Ureter (tissue), 1 donor: ENCODE measurements at places on chromosomes 1 and 21. TPM values are rescaled to one million over a fixed set of nuclear protein-coding genes. Genes with fewer than 3 reads are reported as not detected.

ATP1A4 gene
- total RNA-seq, result 16.5 TPM

SYT2 gene
- not detected for total RNA-seq

CRNN gene
- total RNA-seq, result not detected

TMCC2 gene
- 0.55 TPM for total RNA-seq

VWA5B1 gene
- total RNA-seq, result 41.9 TPM

PAPPA2 gene
- total RNA-seq, result 0.36 TPM

- no peak for DNase-seq
Observed at GRCh38 chr1:159889821-159890252, 10.1 kb downstream of the CFAP45 start.

GRCh38 chr1:184075055-184076029, 23.8 kb downstream of the TSEN15 start:
- DNase-seq, result no peak

DNA sequence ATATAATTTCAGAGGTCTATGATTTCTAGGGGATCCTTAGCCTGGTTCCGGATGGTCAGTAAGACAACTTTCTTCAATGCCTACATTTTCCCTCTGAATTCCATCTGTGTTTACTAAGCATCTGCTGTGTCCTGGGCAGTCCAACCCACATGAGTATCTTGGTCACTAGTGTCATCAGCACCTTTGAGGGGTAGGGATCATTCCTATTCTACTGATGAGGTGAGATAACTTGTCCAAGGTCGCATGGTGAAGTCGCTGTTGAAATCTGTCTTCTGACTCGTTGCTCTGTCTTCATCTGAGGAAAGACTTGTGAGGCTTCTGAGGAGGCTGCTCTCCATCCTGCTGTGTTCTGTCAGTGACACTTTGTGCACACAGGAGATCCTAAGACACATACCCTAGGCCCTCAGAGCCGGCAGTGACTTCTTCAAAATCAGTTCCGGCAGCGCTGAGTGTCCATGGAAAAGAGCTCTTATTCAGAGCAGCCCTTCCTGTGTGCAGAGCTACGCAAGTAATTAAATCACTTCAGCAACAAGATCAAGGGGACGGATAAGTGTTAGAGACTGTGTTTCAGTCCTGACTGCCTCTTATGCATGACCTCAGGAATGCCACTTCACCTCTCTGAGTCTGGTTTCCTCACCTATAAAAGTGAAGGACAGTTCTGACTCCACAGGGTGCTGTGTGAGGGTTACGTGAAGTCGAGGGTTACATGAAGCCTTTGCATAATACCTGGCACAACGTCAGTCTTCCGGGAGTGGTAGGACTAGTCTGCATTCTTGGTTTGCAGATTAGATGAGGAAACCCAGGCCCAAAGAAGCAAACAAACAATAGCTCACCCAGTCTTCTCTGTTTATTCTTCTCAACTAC, 28.4 kb downstream of the AK2 start:
- DNase-seq, result peak; percentile 67

DNA sequence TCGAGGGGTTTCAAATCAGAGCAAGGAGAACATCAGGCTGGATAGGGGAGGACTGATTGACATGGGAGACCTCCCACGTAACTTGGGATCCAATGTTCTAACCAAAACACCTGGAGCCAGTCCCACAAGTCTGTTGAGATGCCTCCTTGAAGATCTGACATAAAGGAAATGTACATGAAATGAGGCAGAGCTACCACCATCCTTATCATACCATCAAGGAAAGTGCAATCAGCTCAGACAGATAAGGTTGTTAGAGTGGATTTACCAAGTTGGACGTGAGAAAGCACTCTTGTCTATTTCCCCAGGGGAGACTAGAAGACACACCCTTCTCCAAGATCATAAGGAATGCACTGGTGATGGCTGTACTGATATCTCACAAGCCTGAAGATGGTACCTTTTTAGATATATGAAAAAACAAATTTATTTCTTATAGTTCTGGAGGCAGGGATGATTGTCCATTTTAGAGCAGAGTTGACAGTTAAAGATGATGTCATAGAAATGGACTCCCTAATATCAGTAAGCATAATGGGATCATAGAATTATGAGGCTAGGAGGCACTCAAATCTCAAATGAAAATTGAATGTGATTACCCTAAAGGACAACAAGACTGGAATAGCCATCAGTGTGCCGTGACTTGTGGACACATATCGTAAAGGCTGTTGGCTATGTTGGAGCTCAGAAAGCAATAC, 129.1 kb upstream of the RAB4A start:
- DNase-seq, result no peak

GRCh38 chr1:184945029-184945428, 29.3 kb downstream of the NIBAN1 start:
- DNase-seq, result no peak

GRCh38 chr1:198346178-198346577, 189.4 kb downstream of the NEK7 start:
- no peak for DNase-seq

DNA sequence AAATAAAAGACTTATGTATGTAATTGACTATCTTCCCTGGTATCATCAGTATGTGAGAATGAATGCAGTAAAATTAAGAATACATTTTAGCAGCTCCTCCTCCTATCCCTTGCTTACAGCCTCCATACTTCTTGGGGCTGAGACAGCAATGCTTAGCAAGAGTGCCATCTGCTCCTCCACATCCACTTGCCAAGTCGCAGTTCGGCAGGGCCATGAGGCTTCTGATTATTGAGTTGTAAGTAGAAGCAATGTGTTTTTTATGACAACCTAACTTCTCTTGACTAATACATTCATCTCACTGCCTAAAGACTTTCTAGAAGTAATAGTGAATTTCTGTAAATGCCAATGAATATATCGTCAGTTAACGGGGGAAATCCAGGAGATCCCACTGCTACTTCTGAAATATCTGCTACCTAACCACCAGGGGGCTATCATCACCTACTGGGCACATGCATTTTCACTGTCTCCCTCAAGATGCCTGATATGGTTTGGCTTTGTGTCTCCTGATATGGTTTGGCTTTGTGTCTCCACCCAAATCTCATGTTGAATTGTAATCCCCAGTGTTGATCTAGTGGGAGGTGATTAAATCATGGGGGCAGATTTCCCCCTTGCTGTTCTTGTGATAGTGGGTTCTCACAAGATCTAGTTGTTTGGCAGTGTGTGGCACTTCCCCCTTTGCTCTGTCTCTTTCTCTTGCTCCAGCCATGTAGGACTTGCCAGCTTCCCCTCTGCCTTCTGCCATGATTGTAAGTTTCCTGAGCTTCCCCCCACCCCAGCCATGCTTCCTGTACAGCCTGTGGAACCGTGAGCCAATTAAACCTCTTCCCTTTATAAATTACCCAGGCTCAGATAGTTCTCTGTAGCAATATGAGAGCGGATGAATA, 59.6 kb downstream of the EXTL2 start:
- no peak for DNase-seq

- no peak for DNase-seq
Observed at GRCh38 chr1:119116725-119117124, 23.7 kb downstream of the WARS2 start.

DNA sequence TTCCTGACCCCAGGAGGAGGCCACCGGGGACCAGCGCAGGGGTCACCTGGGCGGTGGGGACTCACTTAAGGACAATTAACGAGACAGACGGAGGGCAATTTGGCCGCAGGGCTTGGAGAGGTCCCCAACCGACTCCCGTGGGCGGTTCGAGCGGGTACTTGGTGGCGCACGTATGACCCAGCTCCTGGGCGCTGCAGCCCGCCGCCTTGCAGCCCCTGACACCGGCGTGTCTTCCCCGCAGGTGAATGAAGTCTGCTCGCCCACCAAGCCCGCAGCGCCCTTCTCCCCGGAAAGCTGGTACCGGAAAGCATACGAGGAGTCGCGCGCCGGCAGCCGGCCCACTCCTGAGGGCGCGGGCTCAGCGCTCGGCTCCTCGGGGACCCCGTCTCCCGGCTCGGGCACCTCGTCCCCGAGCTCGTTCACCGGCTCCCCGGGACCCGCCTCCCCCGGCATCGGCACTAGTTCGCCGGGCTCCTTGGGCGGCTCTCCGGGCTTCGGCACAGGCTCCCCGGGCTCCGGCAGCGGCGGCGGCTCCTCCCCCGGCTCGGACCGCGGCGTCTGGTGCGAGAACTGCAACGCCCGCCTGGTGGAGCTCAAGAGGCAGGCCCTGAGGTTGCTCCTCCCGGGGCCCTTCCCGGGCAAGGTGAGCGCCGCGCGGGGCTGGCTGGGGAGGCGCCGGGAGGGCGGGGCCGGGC, 1.4 kb downstream of the KIF26B start:
- DNase-seq, result peak; percentile 89

DNA sequence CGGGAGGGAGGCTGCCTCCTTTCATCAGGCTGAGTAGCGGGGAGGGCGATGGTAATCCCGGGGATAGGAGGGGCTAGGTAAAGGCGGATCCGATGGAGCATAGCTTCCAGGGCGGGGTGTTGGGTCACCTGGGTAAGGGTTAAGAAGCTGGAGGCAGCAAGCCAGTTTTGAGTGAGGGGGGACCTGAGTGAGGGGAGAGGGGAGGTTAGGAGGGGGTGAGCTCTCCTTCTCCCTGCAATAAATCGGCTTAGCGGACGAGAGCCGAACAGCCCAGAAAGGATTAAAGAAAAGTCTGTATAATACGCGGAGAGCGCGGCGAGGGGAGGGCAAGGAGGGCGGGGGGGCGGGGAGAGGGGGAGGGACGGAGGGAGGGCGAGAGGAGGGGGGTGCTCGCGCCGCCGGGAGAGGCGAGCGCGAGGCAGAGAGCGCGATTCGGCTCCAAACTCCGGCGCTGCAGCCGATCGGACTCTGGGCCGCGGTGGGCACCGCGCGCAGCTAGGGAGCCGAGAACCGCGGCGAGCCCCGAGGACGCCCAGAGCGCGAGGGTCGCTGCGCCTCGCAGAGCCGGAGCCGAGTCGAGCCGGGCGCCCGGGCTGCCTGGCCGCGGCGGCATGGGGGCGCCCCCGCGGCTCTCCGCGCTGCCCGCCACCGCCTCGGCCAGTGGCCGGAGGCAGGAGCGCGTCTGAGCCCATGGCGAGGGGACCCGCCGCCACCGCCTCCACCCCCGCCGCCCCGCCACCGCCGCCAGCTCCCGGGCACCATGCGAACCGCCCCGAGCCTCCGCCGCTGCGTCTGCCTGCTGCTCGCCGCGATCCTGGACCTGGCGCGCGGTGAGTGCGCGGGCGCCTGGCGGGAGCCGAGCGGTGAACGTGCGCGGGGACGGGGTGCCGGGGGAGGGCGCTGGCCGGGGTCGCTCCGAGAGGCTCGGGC, at the start of gene IGSF21:
Gene IGSF21 (plus strand): TSS at position 430 of the 930 bp plus-strand sequence. CDS start 331 bp downstream, at position 761.
- DNase-seq, result no peak

DNA sequence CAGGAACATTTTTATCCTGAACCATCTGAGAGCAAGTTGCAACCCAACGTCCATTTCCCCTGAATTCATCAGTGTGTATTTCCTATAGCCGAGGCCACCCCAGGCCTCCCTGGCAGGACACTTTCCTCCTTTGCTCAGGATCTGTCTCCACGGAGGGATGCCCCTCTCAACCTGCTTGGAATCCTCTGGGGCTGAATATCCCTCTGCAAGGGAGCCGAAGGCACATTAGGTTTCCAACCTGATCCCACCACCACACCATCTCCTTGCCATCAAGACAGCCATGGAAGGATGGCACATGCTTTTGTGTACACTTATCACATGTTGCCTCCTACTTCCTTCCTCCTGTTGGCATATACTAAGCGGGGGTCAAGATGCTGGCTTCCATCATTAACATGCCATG, 74.8 kb upstream of the EDN2 start:
- no peak for DNase-seq

DNA sequence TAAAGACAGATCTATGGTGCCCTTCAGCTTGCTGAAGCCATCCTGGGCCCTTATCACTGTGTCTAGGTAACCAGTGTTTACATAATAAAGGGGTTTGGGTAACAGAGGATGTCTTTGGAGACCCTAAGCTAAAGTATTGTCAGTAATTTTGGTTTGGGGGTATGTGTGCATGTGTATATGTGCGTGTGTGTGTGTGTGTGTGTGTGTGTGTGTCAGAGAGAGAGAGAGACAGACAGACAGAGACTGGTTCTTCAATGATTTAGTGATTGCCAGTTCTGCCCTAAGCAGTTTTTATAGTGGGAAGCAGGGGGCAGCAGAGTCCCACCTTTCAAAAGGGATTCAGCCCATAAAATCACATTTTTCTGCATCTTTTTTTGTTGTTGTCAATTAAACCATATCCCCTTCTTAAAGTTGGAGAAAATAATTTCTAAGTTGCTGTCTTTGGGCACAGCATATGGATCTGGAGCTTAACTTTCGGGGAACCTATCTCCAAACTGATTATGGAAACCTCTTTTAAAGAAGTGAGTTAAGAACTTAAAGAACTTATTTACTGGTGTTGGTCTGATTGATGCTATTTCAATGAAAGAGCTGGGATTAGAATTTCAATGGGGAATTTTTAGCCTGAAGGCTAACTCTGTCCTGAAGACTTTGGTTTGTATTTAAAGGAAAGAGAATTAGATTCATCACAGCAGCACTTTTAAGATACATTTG, 51.1 kb downstream of the ZNF326 start:
- DNase-seq, result no peak

DNA sequence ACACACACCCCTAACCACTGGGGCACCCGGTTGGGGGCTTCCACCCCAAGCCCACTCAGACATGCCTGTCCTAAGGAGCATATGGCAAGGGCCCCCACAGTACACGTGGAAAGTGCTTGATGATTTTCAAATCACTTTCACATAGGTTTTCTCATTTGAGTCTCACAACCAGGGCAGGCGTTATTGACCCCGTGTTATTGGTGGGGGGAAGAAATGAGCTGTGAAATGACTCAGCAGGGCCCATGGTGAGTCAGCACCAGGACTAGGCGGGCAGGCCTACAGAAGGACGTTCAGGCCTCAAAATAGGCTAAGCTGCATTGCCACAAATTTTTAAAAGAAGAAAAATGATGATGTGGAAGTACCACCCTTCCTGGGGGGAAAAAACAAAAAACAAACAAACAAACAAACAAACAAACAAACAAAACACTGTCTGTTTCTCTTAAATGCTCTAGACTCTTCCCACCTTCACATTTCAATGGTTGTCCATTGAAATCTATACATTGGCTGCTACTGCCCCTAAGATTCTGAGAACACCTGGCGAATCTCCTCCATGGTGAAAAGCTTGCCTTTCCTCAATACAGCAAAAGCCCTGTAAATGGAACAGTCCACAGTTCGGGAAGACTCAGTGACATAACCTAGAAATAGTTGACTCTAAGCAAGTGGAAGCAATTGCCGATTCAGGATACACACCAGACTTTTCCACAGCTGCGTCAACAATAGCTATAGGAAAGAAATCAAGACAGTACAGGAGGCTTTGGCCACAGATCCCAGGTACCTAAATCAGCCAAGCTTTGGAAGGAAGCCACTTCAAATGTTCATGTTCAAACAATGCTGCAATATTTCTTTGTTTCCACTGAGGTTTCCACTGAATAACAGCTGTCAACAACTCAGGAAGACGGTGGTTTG, 234.7 kb downstream of the TOMM20 start:
- DNase-seq, result no peak

GRCh38 chr1:84143796-84144565, at the start of gene PRKACB:
Gene PRKACB, plus strand, starts transcription at chr1:84144271. Its CDS starts 91 bp downstream, at chr1:84144362.
- no peak for DNase-seq

GRCh38 chr1:53899206-53899628, 5.2 kb downstream of the DIO1 start:
- no peak for DNase-seq
